ENCODE measurements at places on chromosomes 12 and 14.

GRCh38 chr12:62930546-62931425 is 4.2 kb downstream of the PPM1H start:
- no peak for DNase-seq

DNA sequence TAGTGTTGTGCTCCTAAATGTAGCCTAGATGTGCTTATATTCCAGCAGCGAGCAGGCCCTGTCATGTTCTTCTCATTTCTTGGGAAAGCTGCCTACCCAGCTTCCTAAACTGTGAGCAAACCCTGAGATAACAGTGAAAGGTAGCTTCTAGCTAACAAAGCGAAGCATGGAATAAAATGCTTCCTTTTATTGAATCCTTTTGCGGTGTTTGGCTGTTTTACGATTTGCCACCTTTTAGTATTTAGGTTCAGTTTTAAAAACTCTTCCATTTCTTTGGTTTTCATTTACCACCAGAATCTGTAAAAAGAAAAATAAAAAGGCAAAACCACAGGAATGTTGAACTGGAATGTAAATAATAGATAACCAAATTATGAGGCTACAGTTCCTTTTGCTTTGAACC is 5.0 kb upstream of the PKP2 start:
- no peak for DNase-seq

- no peak for DNase-seq
Observed at GRCh38 chr14:48456051-48456450, 780.6 kb upstream of the MDGA2 start.

DNA sequence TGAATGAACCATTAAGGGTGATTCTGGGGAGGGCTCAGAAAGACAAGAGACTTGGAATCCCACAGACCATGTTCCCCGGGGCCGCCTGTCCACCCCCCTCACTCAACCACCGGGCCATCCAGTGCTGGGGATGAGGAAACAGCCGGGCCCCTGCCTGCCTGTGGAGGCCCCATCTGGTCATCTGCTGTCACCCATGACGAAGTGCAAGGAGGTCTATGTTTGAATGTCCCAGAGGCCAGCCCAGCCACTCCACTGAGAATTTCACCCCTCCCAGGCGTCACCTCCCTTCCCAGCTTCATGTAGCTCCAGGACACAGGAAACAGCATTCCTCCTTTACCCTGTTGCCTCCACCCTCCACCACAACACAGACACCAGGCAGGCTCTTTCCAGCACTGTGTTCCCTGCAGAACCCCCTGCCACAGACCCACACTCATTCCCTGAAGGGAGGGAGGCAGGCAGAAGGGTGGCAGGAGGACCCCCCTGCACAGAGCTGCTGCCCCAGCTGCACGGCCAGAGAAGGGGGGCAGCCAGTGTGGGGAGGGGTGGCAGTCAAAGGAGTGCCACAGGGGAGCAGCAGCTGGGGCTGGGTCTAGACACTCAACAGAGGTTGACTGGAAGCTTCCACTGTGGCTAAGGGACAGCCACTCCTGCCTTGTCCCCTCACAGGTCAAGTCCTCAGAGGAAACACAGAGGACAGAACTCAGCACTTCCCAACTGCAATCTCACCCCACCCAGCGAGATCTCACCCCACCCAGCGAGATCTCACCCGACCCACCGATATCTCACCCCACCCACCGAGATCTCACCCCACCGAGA is 50.3 kb upstream of the PPP2R5C start:
- no peak for DNase-seq

- DNase-seq = peak; percentile 27
Observed at GRCh38 chr14:96191841-96192462, 12.7 kb upstream of the BDKRB2 start.
